ENCODE measurements at places on chromosomes 3 and 15.

DNA sequence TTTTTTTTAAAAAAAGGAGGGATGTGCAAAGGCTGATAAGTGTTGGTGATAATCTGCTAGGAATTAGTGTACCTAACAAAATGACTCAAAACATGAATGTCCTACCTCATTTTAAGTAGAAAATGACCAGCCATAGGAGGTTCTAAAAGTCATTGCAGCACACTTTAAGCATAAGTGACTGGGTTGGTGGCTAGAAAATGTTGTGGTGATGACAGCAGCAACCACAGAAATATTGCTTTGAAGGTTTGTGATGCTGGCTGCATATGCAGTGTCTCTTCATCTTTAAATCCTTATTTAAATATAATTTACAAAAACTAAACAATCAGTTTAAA lies 55.2 kb downstream of the CMSS1 start:
- no peak for DNase-seq

DNA sequence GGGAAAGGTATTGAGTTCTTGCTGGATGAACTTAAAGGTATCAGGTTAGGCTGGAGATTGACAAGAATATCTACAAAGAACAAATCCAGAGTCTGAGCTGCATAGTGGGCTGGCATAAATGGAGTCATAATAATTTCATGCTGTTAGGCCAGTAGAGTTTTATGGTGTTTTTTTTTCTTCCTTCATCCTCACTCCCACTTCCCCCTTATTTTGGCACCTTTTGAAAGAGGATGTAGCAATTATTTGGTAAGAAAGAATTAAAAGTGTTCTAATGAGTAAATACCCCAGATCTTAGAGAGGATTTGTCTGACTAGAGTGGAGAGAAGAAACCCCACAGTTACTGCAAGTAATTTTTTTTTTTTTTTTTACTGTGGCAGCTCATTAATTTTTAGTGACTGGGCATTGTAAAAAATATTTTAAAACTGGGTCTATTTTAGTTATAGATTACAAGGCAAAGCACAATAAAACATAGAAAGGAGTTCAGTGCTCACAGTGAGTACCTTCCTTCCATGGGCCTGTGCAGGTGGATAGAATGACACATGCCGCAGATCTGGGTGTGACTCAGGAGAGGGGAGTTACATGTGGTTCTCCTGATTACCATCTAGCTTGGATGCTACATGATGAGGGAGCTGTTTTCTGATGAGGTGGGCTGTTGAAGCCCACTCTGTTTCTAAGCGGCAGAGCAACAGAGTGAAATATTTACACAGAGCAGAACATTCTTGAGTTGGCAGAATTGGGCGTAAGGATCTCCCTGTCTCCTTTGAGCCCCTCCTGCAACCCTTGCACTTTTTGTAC lies 5.3 kb downstream of the EDEM1 start:
- no peak for DNase-seq

DNA sequence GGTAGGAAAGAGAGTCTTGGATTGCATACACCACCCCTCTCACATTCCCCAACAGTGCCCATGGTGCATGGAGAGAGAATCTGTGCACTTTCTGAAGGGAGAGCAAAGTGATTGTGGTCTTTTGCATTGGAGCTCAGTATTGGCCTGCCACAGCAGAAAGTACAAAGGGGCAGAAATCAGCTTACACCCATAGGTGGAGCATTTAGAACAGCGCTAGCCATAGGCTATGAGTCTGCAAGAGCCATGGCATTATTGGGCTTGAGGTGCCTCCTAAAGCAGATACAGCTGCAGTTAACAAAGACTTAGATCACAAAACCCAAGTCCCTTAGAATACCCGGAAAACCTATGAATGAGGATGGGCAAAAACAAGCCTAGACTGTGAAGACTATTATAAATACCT lies 21.8 kb downstream of the SI start:
- DNase-seq, result no peak

DNA sequence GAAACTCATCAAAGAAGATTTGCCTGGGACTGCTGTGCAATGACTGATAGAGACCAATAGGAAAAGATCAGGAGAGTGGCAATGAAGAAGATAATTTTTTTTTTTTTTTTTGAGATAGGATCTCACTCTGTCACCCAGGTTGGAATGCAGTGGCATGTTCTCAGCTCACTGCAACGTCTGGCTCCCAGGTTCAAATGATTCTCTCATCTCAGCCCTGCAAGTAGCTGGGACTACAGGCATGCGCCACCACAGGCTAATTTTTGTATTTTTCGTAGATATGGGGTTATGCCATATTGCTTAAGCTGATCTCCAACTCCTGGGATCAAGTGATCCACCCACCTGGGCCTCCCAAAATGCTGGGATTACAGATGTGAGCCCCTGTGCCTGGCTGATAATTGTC lies 116.9 kb upstream of the CCNL1 start:
- no peak for DNase-seq

- no peak for DNase-seq
These were observed 34.5 kb upstream of the CHST2 start for GRCh38 chr3:143084856-143085731.

- no peak for DNase-seq
These were observed 26.4 kb upstream of the HERC1 start for GRCh38 chr15:63860155-63860554.

- no peak for DNase-seq
These were observed 9.3 kb downstream of the GPR160 start for GRCh38 chr3:170047133-170047404.

DNA sequence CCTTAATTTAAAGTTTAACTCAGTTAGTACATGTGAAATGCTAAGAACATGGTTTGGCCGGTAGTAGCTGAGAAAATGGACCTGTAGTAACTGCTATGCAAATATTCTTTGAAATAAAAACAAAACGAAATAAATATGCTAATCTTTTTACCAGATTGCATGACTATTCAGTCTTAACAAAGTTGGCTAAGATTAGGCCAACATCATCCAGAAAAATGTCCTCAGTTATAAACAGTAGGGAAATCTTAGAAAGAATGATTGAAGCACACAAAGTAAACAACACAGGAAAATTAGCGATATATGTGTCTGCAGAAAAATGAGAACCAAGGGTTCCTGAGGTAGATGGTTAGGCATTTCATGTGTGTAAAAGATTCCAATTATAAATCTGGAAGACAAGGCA lies 832.1 kb downstream of the TUSC7 start:
- DNase-seq, result no peak

DNA sequence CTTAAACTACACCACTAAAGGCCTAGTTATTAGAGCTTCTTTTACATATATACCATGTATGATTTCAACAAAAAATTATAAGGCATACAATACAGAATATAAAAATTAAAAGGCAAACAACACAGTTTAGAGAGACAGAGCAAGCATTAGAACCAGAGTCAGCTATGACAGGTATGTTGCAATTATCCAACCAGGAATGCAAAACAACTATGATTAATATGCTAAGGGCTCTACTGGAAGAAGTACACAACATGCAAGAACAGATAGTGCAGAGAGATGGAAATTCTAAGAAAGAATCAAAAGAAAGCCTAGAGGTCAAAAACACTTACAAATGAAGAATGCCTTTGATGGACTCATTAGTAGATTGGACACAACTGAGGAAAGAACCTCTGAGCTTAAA lies 39.6 kb downstream of the CCDC54 start:
- no peak for DNase-seq

DNA sequence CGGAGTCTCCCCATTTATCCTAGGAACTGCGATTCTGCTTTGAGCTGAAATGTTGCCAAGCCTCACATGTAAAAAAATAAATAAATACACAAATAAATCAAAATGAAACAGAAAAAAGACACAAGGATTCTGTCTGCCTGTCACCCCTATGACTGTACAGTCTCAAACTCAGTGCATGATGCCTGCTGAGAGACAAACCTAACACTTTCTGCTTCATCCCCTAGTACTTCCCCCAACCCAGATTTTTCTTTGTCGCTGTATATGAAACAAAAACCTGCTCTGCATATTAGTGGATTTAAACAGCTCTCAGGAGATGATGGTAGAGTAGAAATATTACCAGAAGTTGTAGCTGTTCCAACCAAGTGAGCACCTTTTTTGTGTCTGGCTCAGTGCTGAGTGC lies 530.7 kb upstream of the CFAP20DC start:
- DNase-seq, result no peak

GRCh38 chr15:31584195-31584594 lies 257.6 kb downstream of the KLF13 start:
- no peak for DNase-seq
